Myocyte (in vitro differentiated cells): ENCODE measurements at places on chromosomes 11 and 22. TPM values are rescaled to one million over a fixed set of nuclear protein-coding genes. Genes with fewer than 3 reads are reported as not detected.

MAPK8IP2 gene
- total RNA-seq: 0.16 and 0.36 TPM in 2 replicates

OR4C11 gene
- not detected in 2 replicates for total RNA-seq

UPB1 gene
- total RNA-seq: 0.31 TPM in 1 of 2 replicates, not detected in the other

OLFML1 gene
- total RNA-seq: not detected in 2 replicates

NLRP14 gene
- not detected in 2 replicates for total RNA-seq

C11orf16 gene
- total RNA-seq: not detected in 2 replicates

HOATZ gene
- not detected in 2 replicates for total RNA-seq

APOA4 gene
- not detected in 2 replicates for total RNA-seq

LRRC10B gene
- total RNA-seq: not detected in 2 replicates

TMPRSS13 gene
- total RNA-seq: not detected in 2 replicates

SERPINH1 gene
- total RNA-seq: 902 and 923 TPM in 2 replicates

SMIM35 gene
- total RNA-seq: not detected in 2 replicates

FAM227A gene
- 1.6 and 5.6 TPM in 2 replicates for total RNA-seq

CPT1B gene
- 3.9 and 11.5 TPM in 2 replicates for total RNA-seq

ASCL2 gene
- not detected in 2 replicates for total RNA-seq
